Skeletal muscle tissue (tissue), 5 donors: ENCODE measurements at places on chromosomes 1 and 21. TPM values are rescaled to one million over a fixed set of nuclear protein-coding genes. Genes with fewer than 3 reads are reported as not detected.

ARTN gene
- total RNA-seq = not detected

SPRR2G gene
- total RNA-seq = not detected

CYP4A22 gene
- total RNA-seq = not detected

SPRR1B gene
- not detected for total RNA-seq

CACHD1 gene
- total RNA-seq = 12.5 TPM
